Kidney epithelial cell (primary cell): ENCODE measurements at places on chromosomes 16 and 17. TPM values are rescaled to one million over a fixed set of nuclear protein-coding genes. Genes with fewer than 3 reads are reported as not detected.

Gene KRT15
- 1.3 and 1.6 TPM in 2 replicates for total RNA-seq

- no peak for DNase-seq
Observed at GRCh38 chr16:79439901-79440300, 160.6 kb downstream of the MAF start.

GRCh38 chr16:10126686-10127085, 55.5 kb downstream of the GRIN2A start:
- peak; percentile 31 for DNase-seq

Gene NCOR1
- 79.3 and 95.1 TPM in 2 replicates for total RNA-seq

DNA sequence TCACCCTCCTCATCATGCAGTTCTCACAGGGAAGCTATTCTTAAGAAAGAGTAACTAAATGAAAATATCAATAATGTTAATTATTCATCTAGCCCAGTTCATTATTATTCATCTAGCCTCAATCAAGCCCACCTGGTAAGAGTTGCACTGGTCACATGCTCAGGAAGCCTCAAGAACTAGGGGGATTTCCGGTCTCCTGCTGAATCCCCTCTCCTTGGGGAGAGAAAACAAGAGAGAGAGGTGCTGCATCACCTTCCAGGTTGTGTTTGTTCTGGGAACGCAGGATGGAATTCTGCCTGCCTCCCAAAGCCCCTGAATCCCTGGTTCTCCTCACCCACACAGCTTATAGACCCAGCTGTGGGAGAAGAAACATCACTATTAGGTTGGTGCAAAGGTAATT, 164.0 kb downstream of the PMP22 start:
- no peak for DNase-seq

Gene LRRC75A
- total RNA-seq: 2.1 and 4.5 TPM in 2 replicates

DNA sequence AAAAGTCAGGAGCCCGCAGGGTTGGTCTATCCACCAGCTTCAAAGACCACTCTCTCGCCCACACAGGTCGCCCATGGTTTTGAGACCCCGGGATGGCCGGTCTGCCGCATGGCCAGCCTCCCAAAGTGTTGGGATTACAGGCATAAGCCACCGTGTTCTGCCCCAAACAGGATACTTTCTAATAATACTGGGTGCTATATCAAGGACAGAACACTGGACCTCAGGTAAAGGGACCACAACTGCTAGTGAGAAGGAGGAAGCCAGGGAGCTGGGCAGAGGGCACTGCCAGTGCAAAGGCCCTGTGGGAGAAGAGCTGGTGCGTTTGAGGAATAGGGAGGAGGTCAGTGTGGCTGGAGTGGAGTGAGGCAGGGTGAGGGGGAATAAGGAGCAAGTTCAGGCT, 34.1 kb downstream of the IL21R start:
- DNase-seq: no peak

- no peak for DNase-seq
Observed at GRCh38 chr17:27109346-27109745, 184.6 kb upstream of the WSB1 start.

- no peak for DNase-seq
Observed at GRCh38 chr17:64771980-64772844, 110.1 kb upstream of the SMURF2 start.

- no peak for DNase-seq
Observed at GRCh38 chr16:88840600-88841215, 16.0 kb downstream of the GALNS start.

GRCh38 chr16:35210681-35211433, 1751.4 kb downstream of the TP53TG3F start:
- no peak for DNase-seq

Gene COL1A1
- 139 and 176 TPM in 2 replicates for total RNA-seq

DNA sequence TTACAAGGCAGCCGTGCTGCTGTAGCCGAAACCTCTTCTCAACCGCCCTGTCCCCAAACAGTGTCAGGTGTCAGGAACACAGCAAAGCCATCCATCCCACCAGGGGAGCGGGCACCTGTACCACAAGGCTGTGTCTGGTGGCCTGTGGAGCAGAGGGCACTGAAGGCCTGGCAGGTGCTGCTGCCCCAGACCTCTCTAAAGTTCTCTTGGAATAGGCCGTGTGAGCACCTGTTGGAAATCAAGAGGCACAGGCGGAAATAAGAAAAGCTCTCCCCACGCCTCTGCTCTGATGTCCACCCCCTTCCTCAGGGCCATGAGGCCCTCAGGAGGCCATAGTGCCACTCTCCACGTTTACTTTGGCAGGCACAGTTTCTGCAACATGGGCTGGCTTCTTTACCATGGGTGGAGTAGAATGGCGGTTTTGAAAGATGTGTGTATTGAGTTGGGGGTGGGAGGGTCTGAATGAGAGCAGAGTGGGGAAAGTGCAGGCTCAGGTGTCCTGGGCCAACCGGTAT, 99.9 kb upstream of the ZNF750 start:
- DNase-seq: no peak

Gene SLC5A11
- total RNA-seq: not detected in 2 replicates

DNA sequence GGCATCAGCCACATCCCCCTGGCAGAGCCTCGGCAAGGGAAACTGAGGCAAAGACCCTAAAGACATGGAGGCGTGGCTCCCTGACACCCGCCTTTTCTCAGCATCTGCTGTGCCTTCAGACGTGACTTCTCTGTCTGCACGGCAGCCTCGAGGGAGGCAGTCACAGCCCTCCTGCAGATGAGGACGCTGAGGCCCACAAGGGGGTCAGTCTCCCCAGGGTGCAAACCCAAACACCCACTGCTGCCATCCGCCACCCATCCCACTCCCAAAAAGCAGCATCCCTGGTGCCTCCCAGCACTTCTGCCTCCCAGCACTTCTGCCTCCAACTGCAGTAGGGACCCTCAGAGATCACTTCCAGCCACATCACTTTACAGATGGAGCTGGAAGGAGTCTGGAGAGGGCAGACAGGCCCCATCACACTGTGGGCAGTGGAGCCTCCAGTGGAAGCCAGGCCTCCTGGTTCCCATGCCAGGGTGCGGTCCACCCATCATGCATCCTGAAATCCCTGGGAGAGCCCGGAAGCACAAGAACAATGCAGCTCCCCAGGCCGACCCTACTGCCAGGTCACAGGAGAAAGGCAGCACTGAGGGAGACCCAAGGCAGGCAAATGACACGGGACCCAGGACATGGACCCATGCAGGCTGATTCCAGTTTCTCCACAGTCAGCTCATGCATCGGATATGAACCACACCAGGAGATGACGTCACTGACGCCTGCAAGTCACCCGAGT, 23.8 kb downstream of the KDM8 start:
- DNase-seq: no peak

Gene TEKT1
- total RNA-seq: not detected in 2 replicates

GRCh38 chr16:54320697-54321340, 34.2 kb upstream of the IRX3 start:
- DNase-seq: no peak

Gene ABCA3
- 32.1 and 36.3 TPM in 2 replicates for total RNA-seq

DNA sequence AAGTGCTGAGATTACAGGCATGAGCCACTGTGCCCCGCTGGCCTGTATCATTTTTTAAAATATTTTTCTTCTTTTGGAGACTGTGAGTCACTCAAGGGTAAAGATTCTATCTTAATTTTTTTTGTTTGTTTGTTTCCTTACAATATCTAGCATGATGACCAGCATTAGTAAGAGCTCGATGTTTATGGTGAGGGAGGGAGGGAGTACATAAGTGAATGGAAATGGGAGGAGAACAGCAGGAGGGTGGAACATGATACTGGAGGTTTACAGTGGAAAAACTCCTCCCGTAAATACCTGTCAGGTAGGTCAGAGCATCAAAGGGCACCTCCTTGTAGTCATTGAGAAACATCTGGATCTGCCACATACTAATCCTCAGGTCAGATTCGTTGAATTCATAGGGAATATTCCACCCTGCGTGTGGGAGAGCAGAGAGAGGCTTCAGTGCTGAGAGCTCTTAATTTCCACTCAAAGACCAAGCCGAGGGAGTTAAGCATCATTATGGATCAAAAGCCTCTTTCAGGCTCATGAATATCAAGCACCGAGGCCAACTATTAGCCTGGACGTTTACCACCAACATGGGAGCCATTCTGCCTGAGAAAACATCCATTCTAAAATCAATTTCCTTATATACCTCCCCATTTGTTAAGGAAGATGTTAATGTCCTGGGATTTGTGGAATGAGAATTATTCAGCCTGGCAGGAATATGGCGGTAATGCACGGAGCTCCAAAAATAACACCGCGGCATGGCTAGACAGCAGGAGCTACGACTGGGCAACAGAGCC, 51.8 kb downstream of the LYRM1 start:
- DNase-seq: no peak
